Fibroblast of skin of left quadriceps (primary cell): ENCODE measurements at places on chromosomes 7 and 10.

DNA sequence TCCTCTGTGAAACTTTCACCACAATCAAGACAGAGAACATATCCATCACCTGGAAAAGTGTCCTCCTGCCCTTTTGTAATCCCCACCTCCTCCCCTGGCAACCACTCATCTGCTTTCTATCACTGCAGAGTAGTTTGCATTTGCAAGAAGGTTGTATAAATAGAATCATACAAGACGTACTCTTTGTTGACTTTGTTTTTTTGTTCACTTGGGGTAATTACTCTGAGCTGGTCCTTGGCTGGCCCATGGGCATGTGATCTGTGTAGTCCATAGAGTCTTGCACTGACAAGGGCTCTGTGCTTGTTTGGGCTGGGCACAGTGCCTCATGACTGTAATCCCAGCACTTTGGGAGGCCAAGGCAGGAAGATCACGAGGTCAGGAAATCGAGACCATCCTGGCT lies 7.8 kb upstream of the HACD1 start:
- DNase-seq, result no peak

- DNase-seq, result no peak
Measured at GRCh38 chr7:54712820-54713219, 46.2 kb downstream of the SEC61G start.

- no peak for DNase-seq
Measured at GRCh38 chr10:37721100-37721499, 136.3 kb downstream of the ZNF248 start.

DNA sequence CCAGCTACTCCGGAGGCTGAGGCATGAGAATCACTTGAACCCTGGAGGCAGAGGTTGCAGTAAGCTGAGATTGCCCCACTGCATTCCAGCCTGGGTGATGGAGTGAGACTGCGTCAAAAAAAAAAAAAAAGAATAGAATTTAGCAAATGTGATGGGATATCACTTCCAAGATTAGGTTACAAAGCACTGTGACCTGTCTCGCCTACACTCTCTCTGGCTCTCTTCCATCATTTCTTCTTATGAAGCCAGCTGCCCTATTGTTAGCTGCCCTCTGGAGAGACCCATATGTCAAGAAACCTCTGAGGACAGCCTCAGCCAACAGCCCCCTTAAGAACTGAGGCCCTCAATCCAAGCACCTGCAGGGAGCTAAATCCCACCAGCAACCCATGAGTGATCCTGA lies 28.2 kb downstream of the ARHGAP21 start:
- no peak for DNase-seq

DNA sequence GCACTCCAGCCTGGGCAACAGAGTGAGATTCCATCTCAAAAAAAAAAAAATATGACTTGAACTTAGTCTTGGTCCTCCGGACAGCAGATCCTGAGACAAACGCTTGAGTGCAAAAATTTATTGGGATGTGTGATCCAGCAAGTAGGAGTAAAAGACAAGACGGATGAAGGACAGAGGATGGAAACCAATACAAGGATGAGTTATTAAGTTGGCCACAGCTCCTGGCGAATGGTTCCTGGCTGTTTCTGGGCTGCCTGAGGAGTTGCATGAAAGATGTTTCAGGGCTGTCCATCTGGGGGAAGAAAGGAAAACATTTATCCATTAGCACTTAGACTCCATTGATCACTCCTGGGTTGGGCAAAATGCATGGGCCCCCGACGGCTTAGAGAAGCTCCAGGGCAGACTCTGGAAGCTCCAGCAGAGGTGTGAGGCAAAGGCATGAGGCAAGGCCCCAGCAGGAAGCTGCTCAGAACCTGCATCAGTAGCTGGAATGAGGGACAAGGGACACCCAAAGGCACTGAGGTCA lies 98.3 kb upstream of the ZNF438 start:
- DNase-seq, result no peak

GRCh38 chr10:130341356-130341755 lies 205.2 kb downstream of the GLRX3 start:
- no peak for DNase-seq

- DNase-seq, result no peak
Measured at GRCh38 chr10:30007406-30007805, 52.0 kb downstream of the JCAD start.

- no peak for DNase-seq
Measured at GRCh38 chr10:3199488-3199887, 26.9 kb upstream of the PITRM1 start.

GRCh38 chr7:22001345-22002004 lies 55.8 kb upstream of the CDCA7L start:
- peak; percentile 74 for DNase-seq

DNA sequence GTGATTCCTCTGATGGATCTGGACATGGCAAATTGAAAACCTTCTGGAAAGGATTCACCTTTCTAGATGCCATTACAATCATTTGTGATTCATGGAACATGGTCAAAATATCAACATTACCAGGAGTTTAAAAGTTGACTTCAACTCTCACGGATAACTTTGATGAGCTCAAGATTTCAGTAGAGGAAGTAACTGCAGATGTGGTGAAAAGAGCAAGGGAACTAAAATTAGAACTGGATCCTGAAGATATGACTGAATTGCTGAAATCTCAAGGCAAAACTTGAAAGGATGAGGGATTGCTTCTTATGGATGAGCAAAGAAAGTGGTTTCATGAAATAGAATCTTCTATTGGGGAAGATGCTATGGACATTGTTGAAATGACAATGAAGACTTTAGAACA lies 293.6 kb downstream of the ARHGAP12 start:
- no peak for DNase-seq

- DNase-seq, result no peak
Measured at GRCh38 chr10:91567815-91568214, 65.1 kb downstream of the PPP1R3C start.

DNA sequence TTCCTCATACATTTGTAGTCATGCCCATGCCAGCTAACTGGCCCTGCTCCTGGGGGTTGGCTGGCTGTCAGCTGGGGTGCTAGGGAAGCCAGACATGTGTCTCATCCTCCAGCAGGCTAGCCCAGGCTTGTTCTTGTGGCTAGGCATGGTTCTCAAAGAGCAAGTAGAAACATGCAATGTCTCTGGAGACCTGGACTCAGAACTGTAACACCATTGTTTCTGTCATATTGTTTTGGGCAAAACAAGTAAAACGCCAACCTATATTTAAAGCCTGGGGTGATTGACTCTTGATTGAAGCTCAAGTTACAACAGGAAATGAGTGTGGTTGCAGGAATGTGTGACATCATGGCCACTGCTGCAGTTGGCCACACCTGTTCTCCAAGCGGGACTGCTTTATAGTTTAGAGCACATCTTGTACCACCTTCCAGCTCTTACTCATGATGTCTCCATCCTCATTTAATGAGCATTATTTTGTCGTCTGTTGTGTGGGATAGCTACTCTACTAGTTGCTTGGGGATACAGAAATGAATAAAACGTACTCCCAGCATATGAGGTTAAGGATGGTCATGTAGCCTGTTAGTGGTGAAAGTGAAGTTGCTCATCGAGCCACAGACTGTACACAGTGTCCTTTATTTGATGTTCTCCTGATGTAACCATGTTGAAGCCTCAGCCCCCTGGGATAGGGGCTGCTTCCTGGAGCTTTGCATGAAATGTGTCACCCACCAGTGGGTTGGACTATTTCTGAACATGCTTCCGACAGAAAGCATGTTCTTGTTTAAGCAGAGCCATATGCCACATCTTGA lies 168.4 kb downstream of the SORCS3 start:
- DNase-seq, result no peak

DNA sequence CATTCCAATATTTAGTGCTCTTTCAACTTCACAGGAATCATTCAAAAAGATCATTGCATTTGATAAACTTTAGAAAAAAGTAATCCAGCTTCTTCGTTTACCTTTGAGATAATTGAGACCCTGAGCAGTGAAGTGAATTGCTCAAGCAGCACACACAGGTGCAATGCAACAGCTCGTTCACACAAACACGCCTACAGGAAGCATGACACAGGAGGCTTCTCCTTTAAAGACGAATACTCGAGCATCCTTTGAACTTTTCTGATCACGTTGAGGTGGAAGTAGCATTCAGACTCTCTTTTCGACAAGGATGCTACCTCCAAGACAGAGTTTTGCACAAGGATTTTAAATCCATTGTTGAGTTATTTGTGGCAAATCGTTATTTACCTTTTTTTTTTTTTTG lies 18.0 kb upstream of the RSU1 start:
- no peak for DNase-seq
